ENCODE measurements at places on chromosomes 16 and 17. TPM values are rescaled to one million over a fixed set of nuclear protein-coding genes. Genes with fewer than 3 reads are reported as not detected.

The GLYR1 gene
- total RNA-seq: 112 TPM

The CA5A gene
- not detected for total RNA-seq

The POLR3E gene
- 34.4 TPM for total RNA-seq

The CEP112 gene
- 6.2 TPM for total RNA-seq

The MYH11 gene
- total RNA-seq: 30.0 TPM

The PIRT gene
- total RNA-seq: 0.40 TPM

The KRTAP2-3 gene
- not detected for total RNA-seq

The CDH15 gene
- not detected for total RNA-seq

- no peak for DNase-seq
These were observed 3.5 kb downstream of the SEC14L1 start for GRCh38 chr17:77144227-77144626.

GRCh38 chr16:450785-451512 lies 25.5 kb downstream of the RAB11FIP3 start:
- DNase-seq: no peak

- DNase-seq: no peak
These were observed 106.0 kb downstream of the AMFR start for GRCh38 chr16:56319376-56319775.

DNA sequence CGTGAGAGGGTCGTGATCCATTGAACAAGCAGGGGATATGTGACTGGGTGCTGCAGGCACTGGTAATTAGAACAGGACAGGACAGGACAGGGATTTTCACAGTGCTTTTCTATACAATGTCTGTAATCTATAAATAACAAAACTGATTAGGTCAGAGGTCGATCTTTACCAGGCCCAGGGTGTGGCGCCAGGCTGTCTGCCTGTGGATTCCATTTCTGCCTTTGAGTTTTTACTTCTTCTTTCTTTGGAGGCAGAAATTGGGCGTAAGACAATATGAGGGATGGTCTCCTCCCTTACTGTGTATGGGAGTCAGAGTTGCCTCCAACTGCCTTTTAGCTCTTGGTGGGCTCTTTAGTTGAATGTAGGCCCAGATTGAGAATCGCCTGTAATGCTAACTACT lies 1.5 kb upstream of the ZNF764 start:
- no peak for DNase-seq

- no peak for DNase-seq
These were observed 142.8 kb downstream of the PRKCA start for GRCh38 chr17:66445229-66445628.

DNA sequence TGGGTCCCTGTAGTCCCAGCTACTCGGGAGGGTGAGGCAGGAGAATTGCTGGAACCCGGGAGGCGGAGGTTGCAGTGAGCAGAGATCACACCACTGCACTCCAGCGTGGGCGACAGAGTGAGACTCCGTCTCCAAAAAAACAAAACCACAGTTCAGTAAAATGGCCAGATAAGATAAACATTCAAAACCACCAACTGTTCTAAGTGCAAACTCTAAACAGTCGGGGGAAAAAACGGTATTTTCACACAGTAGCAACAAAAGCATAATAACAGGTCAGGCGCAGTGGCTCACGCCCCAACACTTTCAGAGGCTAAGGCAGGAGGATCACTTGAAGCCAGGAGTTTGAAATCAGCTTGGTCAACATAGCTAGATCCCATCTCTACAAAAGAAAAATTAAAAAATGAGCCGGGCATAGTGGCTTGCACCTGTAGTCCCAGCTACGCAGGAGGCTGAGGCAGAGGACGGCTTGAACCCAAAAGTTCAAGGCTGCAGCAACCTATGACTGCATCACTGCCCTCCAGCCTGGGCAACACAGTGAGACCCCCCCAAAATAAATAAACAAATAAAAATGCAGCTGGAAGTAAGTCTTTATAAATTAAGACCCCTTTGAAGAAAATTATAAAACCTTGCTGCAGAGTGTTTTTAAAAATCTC lies 10.8 kb upstream of the HASPIN start:
- DNase-seq: no peak

GRCh38 chr16:88662222-88662842 lies 559 bp downstream of the MVD start:
- peak; percentile 50 for DNase-seq

GRCh38 chr16:9567666-9568065 lies 476.2 kb downstream of the HAPSTR1 start:
- no peak for DNase-seq

Data from colonic mucosa (tissue), 4 donors.